ENCODE measurements at places on chromosomes 16 and 17. TPM values are rescaled to one million over a fixed set of nuclear protein-coding genes. Genes with fewer than 3 reads are reported as not detected.

KRT33B gene
- total RNA-seq, result 0.30 TPM

JPH3 gene
- not detected for total RNA-seq

ZFP90 gene
- 26.4 TPM for total RNA-seq

RAB37 gene
- total RNA-seq, result 0.23 TPM

RNF222 gene
- total RNA-seq, result not detected

RRAD gene
- 37.4 TPM for total RNA-seq

TLCD2 gene
- total RNA-seq, result 3.6 TPM
